ENCODE measurements at places on chromosomes 2 and 18. TPM values are rescaled to one million over a fixed set of nuclear protein-coding genes. Genes with fewer than 3 reads are reported as not detected.
A peak's percentile ranks its signal among the peaks of the same experiment; 100 is the strongest.

GRCh38 chr2:230872968-230873660, 8.4 kb downstream of the ITM2C start:
- peaks cover 60% of the 10 kb centered on the region for H3K4me1 ChIP-seq
- no peak overlapping the region for H3K4me3 ChIP-seq
- peaks cover 31% of the 10 kb centered on the region for H3K36me3 ChIP-seq
- H3K27me3 ChIP-seq, result no peaks in the 10 kb centered on the region

The KHK gene
- total RNA-seq, result 5.3 TPM

DNA sequence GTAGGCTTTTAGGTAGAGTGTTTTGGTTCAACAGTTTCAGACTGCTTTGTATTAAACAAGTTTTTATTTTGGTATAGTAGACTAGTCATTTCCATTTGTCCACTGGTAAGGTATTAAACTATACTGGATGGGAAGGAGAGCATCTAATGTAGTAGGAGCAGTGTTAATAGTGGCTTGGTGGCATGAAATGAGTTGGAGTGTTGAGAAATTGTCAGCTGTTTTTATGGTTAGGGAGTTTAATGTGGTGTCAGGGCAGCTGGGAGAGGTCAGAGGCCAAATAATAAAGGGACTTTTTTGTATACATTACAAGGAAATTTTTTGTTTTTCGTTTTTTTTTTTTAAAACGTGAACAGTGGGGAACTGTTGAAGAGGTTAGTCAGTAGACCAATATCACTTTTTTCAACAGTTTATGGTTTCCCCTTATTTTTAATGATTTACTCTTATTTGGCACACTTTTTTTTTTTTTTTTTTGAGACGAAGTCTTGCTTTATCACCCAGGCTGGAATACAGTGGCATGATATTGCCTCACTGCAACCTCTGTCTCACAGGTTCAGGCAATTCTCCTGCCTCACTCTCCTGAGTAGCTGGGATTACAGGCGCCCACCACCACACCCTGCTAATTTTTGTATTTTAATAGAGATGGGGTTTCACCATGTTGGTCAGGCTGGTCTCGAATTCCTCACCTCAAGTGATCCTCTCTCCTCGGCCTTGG, 21.2 kb downstream of the ACTR3 start:
- DNase-seq, result no peak
- H3K27me3 ChIP-seq, result no peaks in the 10 kb centered on the region
- peaks cover 34% of the 10 kb centered on the region for H3K4me1 ChIP-seq
- H3K27ac ChIP-seq, result no peak overlapping the region

The NPPC gene
- total RNA-seq, result 5.6 TPM

DNA sequence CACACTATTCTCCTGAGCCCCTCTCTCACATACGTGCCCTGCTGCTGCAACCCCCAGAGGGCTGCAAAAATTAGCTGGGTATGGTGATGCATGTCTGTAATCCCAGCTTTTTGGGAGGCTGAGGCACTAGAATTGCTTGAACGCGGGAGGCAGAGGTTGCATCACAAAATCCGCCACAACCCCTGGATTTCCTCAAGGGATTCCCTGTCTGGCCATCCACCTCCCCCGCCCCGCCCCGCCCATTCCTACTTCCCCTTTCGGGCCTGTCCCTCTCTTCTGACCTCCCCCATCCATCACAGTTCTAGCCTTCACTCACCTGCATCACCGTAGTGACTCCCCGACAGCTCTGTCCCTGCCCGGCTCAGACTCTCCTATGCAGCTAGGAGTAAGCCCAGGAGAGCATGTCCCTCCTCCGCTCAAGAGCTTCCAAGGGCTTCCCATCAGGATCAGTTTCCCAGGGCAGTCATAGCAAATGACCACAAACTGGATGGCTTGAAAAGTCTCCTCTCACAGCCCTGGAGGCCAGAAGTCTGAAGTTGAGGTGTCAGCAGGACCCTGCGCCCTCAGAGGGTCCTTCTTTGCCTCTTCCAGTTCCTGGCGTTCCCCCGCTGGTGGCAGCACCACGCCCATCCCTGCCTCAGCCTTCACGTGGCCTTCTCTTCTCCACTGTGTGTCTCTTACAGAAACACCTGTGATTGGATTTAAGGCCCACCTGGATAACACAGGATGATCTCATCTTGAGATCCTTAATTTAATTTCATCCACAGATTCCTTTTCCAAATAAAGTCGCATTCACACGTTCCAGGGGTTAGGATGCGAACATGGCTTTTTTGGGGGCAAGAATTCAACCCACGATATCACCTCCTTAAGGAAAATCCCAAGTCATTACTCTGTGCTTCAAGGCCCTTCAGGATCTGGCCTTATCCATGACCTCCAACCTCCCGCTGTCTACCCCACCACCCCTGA, 58.5 kb downstream of the HS1BP3 start:
- no peak overlapping the region for H3K4me3 ChIP-seq
- no peak overlapping the region for H3K27ac ChIP-seq
- H3K36me3 ChIP-seq, result no peaks in the 10 kb centered on the region
- DNase-seq, result peak; percentile 54

The ATP8B1 gene
- 18.0 TPM for total RNA-seq

DNA sequence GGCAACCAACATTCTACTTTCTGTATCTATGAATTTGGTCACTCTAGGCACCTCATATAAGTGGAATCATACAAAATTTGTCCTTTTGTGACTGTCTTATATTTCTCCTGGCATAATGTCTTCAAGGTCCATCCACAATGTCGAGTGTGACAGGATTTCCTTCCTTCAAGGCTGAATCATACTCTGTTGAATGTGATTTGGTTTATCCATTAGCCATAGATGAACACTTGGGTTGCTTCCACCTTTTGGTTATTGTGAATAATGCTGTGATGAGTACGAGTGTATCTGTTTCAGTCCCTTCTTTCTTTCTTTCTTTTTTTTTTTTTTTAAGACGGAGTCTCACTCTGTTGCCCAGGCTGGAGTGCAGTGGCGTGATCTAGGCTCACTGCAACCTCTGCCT, 311.3 kb downstream of the TGIF1 start:
- no peak for DNase-seq
- no peaks in the 10 kb centered on the region for H3K4me1 ChIP-seq
- H3K4me3 ChIP-seq, result no peak overlapping the region
- H3K27ac ChIP-seq, result no peak overlapping the region
- no peaks in the 10 kb centered on the region for H3K36me3 ChIP-seq

GRCh38 chr18:70578480-70578879, 289.6 kb downstream of the SOCS6 start:
- H3K4me3 ChIP-seq, result no peak overlapping the region
- H3K27me3 ChIP-seq, result no peaks in the 10 kb centered on the region
- H3K27ac ChIP-seq, result no peak overlapping the region
- no peak for DNase-seq
- H3K4me1 ChIP-seq, result no peaks in the 10 kb centered on the region

The MTX2 gene
- total RNA-seq, result 34.5 TPM

The FAP gene
- 12.7 TPM for total RNA-seq

DNA sequence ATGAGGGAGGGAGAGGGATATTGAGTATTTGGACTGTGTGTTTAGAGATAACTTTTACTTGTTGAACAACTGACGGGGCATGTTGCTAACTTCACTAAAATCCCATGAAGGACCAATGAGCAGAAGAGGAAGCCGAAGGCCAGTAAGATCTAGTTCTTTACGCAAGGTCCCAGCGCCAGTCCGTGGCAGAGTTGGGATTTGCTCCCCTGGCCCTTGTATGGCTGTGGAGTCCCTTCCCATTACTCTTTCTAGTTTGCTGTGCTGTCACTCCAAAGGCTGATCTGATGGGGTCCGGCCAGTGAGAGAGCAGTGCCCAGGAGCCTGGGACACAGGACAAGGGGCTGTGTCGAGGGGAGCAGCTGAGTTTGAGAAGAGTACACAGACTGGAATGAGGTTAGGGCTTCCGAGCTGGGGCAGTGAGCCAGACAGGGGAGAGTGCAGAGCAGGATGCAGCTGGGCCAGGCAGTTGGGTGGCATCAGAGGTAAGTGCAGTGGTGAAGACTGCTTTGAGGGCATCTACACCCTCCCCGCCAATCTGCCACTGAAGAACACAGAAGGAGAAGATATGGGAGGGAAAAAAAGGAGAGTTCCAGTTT, 692.9 kb upstream of the HS6ST1 start:
- DNase-seq, result no peak
- H3K36me3 ChIP-seq, result no peaks in the 10 kb centered on the region
- no peak overlapping the region for H3K4me3 ChIP-seq

- no peaks in the 10 kb centered on the region for H3K4me1 ChIP-seq
- no peaks in the 10 kb centered on the region for H3K27me3 ChIP-seq
- H3K4me3 ChIP-seq, result no peak overlapping the region
- H3K36me3 ChIP-seq, result no peaks in the 10 kb centered on the region
Measured at GRCh38 chr18:10950876-10951630, 198.3 kb downstream of the PIEZO2 start.

DNA sequence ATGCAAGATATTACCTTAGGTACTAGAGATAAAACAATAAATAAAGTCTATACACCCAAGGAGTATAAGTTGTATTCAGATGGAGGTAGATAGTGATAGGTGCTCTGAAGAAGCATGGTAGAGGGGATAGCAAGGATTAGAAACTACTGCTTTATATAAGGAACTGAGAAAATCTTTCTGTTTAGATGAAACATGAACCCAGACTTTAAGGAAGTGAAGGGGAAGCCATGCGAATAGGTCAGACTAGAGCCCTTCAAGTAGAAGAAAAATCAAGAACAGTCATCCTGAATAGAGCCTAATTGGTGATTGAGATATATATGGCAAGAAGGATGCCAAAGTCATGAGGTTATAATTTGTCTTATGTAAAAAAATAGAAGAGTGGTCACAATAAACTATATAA, 900.1 kb downstream of the MBD2 start:
- no peak overlapping the region for H3K4me3 ChIP-seq
- H3K36me3 ChIP-seq, result no peaks in the 10 kb centered on the region
- H3K27me3 ChIP-seq, result no peaks in the 10 kb centered on the region
- no peaks in the 10 kb centered on the region for H3K4me1 ChIP-seq

GRCh38 chr2:38959938-38960608, 70.4 kb downstream of the ARHGEF33 start:
- peak overlapping the region; percentile 37 for H3K4me3 ChIP-seq
- H3K4me1 ChIP-seq, result peaks cover 13% of the 10 kb centered on the region
- H3K36me3 ChIP-seq, result no peaks in the 10 kb centered on the region
- H3K27ac ChIP-seq, result no peak overlapping the region
- no peaks in the 10 kb centered on the region for H3K27me3 ChIP-seq

The KLHL41 gene
- total RNA-seq, result 1.5 TPM

- no peaks in the 10 kb centered on the region for H3K27me3 ChIP-seq
- DNase-seq, result peak; percentile 77
- no peaks in the 10 kb centered on the region for H3K36me3 ChIP-seq
- no peak overlapping the region for H3K27ac ChIP-seq
Measured at GRCh38 chr2:44100351-44100750, 68.3 kb upstream of the PPM1B start.

GRCh38 chr2:105910497-105911238, 166.0 kb downstream of the NCK2 start:
- peaks cover 11% of the 10 kb centered on the region for H3K4me1 ChIP-seq
- no peak overlapping the region for H3K4me3 ChIP-seq
- no peaks in the 10 kb centered on the region for H3K36me3 ChIP-seq

DNA sequence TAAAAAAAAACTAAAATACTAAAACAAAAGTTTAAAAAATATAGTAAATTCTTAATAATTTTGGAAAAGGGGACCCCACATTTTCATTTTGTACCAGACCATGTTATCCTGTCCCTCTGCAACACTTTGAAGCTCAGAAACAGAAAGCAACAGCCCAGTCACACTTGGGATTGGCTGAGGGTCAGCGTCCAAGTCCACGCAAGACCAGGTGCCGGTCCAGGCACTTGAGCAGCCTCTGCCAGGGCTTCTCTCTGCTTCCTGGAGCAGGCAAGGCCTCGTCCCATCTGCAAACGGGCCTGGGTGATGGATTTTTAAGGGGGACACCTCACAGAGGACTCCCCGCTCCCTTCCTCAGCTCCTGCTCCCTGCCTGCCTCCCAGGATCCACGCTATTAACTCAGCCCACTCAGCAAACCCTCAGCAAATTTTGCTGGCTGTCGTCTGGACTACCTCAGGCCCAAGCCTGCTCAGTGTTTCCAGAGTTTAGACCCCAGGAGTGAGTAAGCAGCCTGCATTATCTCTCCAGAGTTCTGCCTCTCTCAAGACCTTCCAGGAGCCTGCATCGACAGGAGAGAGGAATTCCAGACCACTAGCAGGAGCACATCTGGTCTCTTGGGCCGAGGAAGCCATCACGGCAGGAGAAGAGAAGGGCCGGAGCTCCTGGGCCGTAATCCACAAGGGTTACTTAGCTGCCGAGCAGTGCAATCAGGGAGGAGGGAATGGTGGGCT, 88.7 kb upstream of the STPG4 start:
- no peaks in the 10 kb centered on the region for H3K27me3 ChIP-seq
- no peaks in the 10 kb centered on the region for H3K36me3 ChIP-seq
- H3K4me3 ChIP-seq, result no peak overlapping the region
- peak overlapping the region; percentile 71 for H3K27ac ChIP-seq
- peaks cover 15% of the 10 kb centered on the region for H3K4me1 ChIP-seq
- peak; percentile 70 for DNase-seq

DNA sequence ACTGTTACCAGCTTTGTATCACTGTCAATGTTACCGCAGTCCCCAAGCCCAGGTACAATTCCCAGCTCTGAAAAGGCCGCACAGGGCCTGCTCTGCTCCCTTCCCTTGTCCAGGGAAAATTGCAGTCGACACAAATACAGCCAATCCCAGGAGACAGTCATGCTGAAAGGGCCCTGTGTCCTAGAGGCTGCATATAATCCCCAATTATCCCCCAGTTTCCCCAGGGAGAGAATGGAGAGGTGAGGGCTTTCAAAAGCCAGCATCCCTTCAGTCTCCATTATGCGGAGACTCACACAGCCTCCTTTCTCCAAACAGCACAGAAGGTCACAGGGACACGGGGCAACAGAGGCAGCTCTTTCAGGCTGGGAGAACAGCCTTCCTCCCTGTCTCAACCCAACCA, 17.1 kb upstream of the CTIF start:
- no peak overlapping the region for H3K4me3 ChIP-seq
- no peaks in the 10 kb centered on the region for H3K27me3 ChIP-seq
- no peak for DNase-seq
- H3K4me1 ChIP-seq, result no peaks in the 10 kb centered on the region
- H3K36me3 ChIP-seq, result no peaks in the 10 kb centered on the region

The SCN9A gene
- 14.3 TPM for total RNA-seq

GRCh38 chr2:148484066-148484465, 160.5 kb upstream of the EPC2 start:
- H3K36me3 ChIP-seq, result peaks cover 1% of the 10 kb centered on the region
- no peak for DNase-seq
- no peak overlapping the region for H3K4me3 ChIP-seq
- no peaks in the 10 kb centered on the region for H3K4me1 ChIP-seq

DNA sequence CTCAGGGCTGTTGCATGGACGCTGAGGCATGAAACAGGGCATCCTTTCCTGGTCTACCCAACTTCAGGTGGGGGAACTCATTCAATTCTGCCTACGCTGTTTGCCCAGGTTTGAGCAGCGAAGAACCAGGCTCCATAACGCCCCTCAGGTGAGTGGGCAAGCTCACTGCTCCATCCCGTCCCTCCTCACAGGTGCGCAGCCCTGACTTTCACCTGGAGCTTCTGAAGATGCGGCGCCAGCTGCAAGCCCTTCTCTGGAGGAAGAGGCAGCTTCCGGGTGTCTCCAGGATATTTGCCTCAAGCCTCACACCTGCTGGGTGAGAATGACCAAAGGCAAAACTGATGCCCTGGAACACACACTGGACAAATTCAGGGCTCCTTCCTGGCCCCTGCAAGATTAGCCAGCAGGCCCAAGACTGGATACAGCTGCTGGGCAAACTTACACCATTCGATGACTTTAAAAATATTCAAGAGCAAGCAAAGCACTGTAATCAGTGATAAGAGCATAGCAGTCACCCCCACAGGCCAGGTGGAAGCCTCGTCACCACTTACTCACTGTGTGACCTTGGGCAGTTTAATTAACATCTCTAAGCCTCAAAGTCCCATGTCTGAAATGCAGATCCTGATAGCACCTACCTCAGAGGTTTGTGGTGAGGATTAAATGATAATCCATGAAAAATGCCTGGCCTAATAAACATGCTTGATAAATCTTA, 97.7 kb downstream of the GYPC start:
- H3K27ac ChIP-seq, result no peak overlapping the region
- no peaks in the 10 kb centered on the region for H3K4me1 ChIP-seq
- H3K36me3 ChIP-seq, result no peaks in the 10 kb centered on the region
- H3K27me3 ChIP-seq, result no peaks in the 10 kb centered on the region

Data from sigmoid colon (tissue), 7 donors.